ENCODE measurements at places on chromosomes 6 and 20.

DNA sequence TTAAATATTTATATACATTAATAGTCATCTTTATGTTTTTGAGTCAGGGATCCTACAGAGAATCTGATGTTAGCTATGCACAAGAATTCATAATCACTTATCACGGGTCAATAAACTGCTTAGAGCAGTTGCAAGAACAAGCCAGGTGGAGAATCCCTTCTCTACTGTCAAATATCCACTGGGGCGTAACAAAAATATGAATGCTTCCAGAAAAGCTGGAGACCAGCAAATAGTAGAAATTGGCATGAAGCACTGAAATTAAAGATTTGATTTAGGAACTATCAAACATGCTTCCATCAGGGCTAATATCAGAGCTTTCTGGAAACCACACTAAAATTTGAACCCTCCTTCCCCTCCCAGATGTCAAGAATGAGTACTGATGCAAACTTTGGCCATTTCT, 37.3 kb downstream of the ADGRG6 start:
- DNase-seq = no peak

- no peak for DNase-seq
Measured at GRCh38 chr6:92460133-92460532, 959.2 kb downstream of the EPHA7 start.

- no peak for DNase-seq
Measured at GRCh38 chr20:50834599-50835005, 39.7 kb downstream of the BCAS4 start.

DNA sequence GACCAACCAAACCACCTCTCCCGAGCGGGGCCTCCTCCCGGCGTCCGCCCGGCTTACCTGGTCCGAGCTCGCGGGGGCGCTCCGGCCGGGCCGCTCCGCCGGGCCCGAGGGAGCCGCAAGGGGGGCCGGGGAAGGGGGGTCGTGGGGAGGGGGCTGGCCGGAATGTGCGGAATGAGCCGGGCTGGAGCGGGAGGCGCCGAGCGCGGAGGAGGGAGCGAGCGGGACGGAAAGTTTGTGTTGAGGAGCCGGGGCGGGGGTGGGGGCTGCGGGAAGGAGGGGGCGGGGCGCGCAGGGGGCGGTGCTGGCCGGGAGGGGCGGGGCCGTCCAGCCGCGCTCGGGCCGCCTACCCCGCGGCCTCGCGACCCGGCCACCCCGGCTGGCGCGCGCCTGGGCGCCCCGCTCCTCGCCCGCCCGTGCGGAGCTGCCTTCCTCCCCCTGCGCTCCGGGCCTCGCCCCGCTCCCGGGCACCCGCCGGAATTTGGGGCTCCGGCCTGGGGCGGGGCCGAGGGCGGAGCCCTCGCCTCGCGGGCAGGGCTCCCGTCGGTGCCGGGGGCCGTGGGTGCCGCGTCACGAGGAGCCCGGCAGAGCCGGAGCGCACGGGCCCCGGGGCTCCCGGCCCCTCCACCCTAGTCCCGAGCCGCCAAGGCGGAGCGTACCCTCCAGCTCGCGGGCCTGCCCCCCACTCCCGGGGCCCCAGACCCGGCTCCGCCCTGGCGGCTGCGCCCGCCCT, at the start of gene TEAD3:
Gene TEAD3 (minus strand): TSS at position 239 of the 730 bp plus-strand sequence.
- peak; percentile 41 for DNase-seq

GRCh38 chr6:65524232-65524631, 182.8 kb downstream of the EYS start:
- no peak for DNase-seq

- no peak for DNase-seq
Measured at GRCh38 chr20:11807054-11808048, 110.3 kb upstream of the BTBD3 start.

GRCh38 chr6:1595271-1596087, 14.2 kb upstream of the FOXC1 start:
- DNase-seq = no peak

DNA sequence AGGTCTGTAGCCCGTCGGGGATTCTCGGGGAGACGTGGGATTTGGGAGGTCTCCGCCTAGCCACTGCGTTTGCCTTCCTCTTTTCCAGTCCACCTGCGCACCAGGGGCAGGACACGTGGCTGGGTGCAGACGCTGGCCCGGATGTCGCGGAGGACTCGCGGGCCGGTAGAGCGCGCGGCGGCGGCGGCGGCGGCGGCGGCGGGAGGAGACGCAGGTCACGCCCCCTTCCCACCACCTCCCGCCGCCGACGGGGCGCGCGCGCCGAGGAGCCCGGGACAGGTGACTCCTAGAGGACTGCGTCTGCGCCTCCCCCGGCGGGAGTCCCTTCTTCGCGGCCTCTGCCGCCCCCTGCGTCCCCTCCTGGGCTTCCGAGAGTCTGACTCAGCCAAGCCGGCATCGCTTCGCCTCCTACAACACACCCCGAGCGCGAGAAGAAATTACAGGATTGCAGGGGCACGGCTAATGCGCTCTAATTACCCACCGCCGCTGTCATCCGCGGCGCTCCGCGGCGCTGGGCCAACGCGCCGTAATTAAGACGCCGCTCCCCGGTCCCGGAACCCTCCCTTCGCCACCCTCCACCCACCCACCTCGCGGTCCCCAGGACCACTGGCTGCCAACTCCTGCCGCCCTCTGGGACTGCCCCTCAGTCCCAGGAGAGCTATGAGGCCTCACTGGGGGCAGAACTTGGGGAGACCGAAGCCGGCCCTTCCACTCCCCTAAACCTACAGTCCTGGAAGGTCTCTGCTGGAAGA, 124.5 kb downstream of the MRPL14 start:
- peak; percentile 71 for DNase-seq

GRCh38 chr6:56988145-56988544, 33.2 kb downstream of the BEND6 start:
- DNase-seq = no peak

GRCh38 chr20:42836339-42836738, 353.4 kb downstream of the PTPRT start:
- no peak for DNase-seq

GRCh38 chr6:124205921-124206320, 402.3 kb downstream of the NKAIN2 start:
- no peak for DNase-seq

DNA sequence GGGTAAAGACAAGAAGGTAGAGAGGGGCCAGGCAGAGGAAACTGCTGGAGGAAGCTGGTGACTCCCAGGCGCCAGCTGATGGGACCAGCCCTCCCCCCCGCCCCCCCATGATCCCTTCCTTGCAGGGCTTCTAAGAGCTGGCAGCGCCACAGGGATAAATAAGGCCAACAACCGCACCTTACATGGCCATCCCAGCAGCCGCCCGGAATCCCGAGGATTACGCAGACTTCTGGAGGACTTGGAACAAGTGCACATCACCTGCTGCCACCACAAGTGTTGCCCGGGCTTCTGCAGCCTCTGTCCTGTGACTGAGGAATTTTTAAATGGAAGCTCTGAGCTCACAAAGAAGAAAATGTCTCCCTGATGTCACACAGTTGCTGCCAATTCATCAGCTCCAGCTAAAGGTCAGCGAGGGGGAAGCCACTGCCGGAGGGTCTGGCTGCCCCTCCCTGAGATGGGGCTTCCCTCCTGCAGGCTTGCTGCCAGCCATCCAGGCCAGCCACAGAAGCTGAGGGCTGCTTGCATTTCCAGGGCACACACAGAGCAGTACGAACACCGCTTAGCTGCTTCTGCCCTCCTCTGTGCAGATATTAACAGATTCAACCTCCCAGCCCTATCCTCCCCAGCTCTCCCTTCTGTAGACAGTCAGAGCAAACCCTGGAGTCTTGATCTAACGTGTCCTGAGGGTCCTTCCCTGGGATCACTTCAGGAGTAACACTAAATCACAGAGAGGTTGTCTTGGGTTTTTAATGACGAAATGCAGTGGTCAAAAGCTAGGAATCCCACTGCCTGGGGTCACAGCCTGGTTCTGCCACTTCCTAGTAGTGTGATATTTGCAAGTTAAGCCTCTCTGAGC, 38.6 kb upstream of the PIM1 start:
- no peak for DNase-seq

DNA sequence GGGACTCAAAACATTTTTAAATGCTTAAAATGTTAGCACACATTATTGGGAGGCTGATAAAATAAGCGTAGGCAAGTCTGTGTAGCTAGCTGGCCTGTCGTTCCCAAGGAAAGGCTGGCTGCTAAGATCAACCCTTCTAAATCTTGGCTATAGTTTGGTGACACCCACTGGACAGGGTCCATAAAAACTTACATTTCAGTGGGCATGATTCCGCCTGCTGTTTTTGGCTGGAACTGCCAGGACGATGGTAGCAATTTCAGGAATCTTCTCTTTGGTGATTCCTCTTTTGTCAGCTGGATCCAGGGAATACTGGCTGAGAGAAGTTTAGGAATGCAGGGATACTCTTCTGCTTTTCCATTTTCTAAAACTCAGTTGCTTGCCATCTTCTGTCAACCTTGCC, 162.2 kb downstream of the NKAIN2 start:
- no peak for DNase-seq

- no peak for DNase-seq
Measured at GRCh38 chr20:9027626-9028025, 41.3 kb upstream of the PLCB4 start.

- no peak for DNase-seq
Measured at GRCh38 chr6:129114636-129115391, 231.9 kb downstream of the LAMA2 start.

GRCh38 chr20:50583442-50584150, 73.4 kb downstream of the PTPN1 start:
- no peak for DNase-seq

DNA sequence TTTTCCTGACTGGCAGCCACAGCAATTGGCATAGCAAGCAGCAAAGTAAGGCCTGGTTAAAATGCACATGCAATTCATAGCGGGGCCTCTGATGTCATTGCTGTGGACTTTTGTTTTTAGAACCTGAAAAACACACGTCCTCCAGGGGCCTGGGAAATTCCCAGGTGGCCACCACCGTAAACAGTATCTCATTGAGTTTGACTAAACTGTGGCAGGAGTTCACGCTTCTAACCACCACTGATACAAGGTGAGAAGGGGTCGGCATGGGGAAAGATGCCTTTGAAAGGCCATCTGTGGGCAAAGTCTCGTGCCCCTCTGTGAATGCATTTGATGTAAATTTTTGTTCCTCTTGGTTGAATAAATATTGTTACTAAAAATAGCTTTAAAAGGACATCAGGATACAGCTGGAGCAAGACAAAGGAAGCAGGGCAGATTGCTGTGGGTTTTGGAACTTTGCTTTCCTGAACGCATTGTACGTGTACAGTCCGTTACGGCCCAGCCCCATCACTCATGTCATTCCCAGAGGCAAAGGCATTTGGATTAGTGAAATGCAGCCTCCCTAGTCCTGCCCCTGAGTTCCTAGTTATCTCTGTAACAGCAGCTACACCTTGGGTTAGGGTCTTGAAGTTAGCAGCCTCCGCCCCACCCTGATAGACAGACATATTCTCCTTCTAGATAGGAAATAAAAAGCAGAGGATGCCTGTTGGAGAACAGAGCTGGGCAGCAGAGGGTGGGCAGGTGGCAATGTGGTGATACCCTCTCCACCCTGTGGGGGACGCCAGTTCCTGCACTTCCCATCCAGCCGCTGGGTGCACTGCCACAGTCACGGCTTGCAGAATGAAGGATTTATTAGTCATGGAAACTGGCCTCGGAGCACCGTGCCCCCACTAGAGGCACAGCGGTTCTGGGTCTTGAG, 80.3 kb downstream of the ZDHHC14 start:
- peak; percentile 66 for DNase-seq

DNA sequence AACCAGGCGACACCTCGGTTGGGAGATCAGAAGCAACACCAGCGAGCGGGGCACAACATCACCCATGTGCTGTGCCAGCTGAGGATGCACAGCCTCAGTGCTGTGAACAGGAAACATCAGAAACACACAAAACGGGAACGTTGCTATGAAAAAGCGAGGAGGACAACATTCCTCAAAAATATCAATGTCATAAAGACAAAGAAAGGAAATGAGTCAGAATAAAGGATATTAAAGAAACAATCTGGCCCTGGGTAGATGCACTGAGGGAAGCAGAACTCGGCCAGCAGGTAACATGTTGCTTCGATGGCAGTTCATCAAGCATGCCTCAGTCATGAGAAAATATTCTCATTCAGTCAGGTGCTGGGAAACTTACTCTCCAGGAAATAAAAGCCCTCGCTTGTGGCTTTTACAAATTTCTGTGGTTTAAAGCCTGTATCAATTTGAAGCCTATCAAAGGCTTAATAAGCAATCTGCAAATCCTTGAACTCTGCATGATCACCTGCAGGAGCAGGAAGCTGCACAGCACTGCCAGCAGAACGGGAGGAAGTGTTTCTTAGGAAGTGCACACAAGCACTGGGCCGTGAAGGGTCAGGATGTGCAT, 77.5 kb downstream of the GINS1 start:
- no peak for DNase-seq

DNA sequence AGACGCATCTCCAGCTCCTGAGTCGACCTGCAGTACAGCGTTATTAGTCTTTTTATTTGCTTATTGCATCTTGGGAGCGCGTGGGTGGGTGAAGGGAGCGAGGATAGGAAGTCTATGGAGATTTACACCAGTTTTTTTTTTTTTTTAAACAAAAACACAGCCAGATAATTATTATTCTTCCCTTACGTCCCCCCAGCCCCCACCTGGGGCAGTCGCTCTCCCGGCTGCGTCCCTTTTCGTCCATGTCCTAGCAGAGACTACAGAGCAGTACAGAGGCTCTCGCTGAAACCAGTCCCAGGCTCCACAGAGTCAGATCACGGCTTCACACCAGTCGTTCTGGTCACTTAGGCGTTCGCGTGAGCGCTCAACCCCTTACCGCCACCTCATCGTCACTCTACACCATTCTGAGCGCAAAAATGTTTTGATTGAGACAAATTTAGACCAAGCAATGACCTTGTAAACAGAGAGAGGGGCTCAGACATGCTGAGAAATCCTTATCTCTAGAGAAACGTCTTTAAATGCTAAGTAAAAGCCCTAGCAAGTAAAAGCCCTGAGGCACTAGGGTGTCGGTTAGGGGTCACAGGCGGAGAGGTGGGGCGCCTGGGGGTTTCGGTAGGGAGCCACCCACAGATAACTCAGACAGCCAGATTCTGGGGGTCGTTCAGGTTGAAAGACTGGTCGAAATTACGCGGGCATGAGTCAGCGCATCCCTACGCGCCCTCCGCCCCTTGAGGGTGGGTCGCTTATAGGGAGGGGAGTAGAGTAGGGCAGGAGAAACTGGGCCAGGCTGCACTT, 975 bp upstream of the PPT2 start:
- no peak for DNase-seq

DNA sequence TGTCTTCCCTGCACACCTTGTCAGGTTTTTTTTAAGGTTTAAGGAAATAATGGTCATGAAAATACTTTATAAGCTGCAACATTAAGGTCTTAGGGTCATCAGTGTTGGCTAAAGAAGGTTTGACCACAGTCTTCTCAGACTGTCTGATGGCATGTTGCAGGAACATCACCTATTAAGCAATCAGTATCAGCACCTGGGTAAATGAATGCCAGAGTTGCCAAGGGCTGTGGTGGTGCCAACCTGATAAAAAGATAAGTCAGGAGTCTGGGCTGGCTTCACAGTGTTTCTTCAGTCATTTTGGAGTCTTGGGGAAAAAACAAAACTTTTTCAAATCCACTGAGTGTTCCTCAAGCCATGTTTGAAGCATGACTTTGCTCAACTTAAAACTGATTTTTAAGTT, 61.5 kb upstream of the VSTM2L start:
- DNase-seq = no peak

DNA sequence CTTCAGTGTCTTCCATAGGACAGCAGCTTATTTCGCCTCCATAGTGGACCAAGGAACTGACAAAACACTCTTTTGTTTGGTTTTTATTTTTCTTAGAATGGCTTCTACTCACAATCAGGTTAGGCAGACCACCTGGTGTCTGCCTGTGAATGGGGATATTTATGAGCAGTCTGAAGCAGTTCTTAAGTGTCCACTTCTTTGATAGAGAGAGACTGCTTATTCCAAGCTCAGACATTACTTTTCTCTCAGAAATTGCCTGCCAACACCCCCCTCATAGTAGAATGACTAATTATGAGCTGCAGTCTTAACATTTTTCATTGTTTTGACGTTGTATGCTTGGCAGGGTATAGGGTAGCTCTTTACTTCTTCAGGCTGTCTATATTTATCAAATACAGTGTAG, 174.7 kb downstream of the ZFAND3 start:
- no peak for DNase-seq
